ENCODE measurements at places on chromosomes 6 and 20.
A peak's percentile ranks its signal among the peaks of the same experiment; 100 is the strongest.

- no peak for DNase-seq
Measured at GRCh38 chr6:81553216-81553615, 199.3 kb downstream of the TENT5A start.

DNA sequence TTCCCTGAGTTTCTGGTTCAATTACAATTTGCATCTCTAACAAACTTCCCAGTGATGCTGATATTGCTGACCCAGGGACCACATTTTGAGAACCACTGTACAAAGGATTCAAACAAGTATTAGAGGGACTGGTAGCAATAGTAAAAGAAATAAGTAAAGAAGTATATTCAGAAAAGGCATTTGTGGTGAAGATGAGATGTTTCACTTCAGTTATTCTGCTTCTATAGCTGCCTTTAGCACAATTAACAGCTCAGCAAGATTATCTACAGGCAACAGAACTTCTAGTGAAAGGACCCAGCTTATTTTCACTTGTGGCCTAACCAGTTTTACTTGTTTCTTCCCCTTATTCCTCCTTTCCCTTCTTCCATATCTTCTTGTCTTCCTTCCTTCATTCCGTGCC is 149.4 kb downstream of the PHF3 start:
- DNase-seq, result no peak

- no peak for DNase-seq
Measured at GRCh38 chr6:127566651-127567050, 10.3 kb upstream of the C6orf58 start.

GRCh38 chr6:122681705-122682104 is 71.5 kb downstream of the PKIB start:
- DNase-seq, result no peak

DNA sequence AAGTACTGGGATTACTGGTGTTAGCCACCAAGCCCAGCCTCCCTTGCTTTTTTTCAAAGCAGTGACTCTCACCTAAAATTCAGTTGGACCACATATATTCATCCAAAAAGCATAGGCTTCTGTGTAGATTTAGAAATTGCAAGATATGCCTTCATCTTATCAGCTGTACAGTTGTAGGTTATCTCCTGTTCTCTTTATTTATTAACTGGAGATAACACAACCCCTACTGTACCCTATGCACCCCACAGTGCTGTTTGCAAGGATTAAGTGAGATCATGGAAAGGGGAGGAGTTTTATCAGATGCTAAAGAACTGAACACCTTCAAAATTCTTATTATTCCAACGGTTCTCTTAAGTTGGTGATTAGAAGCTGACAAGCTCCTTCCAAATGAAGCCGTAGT is 164.4 kb upstream of the JARID2 start:
- DNase-seq, result no peak

- DNase-seq, result no peak
Measured at GRCh38 chr6:19896693-19897010, 59.5 kb downstream of the ID4 start.

DNA sequence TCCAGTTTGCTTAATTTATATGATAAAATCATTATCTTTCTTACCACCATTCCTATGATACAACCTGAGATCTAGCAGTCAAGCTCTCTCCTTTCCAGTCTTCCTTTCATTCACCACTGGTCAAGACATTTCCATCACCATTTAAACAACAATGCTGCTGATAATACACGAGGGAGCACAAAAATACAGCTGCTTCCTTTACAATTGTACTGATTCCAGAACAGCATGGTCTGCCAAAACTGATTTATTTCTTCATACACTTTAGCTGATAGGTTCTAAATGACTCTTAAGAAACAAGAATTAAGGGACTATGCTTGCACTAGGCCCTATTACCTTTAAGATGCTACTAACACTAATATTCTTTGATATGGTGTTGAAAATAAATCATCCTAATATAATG is 65.0 kb downstream of the EPM2A start:
- no peak for DNase-seq

DNA sequence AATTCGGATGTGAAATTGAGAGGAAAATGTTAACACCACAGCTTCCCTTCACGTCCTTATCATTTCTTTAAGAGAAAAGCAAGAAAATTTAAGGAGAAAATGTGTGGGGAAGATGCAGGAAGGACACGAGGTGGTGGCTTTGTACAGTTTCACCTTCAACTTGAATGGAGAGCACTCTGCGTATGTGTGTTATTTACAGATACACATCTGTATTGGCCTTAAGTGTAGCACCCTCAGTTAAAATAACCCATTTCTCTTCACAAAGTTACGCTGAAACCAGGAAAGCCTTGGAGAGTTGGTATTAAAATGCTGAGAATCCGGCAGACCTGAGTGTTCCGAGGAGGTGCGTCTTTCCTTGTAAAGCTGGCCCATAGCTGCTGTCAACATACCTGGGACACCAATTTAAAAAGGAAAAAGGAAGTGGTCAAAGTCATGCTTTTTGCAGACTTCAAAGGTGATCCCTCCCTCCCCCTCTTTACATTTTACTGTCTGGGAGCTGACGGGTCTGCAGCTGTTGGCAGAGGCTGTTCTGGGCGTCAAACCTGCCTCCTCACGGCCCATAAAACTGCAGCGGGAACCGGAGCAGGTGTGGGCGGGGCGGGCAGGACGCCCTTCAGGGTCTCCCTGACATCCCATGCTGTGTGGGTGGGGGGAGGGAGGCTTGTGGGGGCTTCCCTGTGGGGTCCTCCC is 61.3 kb upstream of the TBXT start:
- no peak for DNase-seq

GRCh38 chr20:59405226-59406200 is 105.1 kb downstream of the EDN3 start:
- no peak for DNase-seq

GRCh38 chr6:143232849-143233248 is 172.2 kb downstream of the AIG1 start:
- DNase-seq, result no peak

GRCh38 chr6:39546731-39547130 is 178.5 kb downstream of the KIF6 start:
- DNase-seq, result no peak

DNA sequence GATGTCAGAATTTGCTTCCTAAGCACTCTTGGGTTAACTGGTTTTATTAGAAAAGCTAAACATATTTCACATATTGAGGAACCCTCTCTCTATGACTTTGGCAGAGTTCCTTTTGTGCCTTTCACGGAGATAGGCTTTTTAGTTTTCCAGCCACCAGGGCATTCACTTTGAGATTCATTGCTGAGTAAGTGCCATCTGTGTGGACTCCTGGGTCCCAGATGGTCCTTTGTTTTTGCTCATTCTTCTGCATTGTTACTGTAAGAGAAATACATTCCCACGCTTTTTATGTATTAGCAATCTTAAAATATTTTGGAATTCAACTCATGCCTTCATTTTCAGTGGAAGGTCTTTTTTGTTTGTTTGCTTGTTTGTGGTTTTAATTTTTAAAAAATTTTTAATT is 76.3 kb upstream of the PHACTR2 start:
- DNase-seq, result no peak

DNA sequence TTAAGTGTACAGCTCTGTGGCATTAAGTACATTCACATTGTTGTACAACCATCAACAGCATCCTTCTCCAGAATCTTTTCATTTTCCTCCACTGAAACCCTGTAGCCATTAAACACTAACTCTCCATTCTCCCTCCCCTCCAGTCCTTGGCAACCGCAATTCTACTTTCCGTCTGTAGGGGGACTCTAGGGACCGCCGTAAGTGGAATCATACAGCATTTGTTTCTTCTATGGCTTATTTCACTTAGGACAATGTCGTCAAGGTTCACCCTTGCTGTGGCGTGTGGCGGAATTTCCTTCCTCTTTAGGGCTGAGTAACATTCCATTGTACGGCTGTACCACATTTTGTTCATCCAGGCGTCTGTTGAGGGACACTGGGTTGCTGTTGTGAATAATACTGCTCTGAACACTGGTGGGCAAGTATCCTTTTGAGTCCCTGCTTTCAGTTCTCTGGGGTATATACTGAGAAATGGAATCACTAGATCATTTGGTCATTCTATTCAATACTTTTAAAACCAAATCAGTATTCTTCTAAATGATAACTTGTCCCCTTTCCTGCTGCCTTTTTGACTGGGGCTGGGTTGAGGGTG is 50.7 kb downstream of the PPP1R3G start:
- DNase-seq, result no peak

- DNase-seq, result no peak
Measured at GRCh38 chr6:89273816-89274215, 41.3 kb downstream of the GABRR2 start.

GRCh38 chr6:50087231-50087954 is 37.7 kb upstream of the DEFB112 start:
- DNase-seq, result no peak

DNA sequence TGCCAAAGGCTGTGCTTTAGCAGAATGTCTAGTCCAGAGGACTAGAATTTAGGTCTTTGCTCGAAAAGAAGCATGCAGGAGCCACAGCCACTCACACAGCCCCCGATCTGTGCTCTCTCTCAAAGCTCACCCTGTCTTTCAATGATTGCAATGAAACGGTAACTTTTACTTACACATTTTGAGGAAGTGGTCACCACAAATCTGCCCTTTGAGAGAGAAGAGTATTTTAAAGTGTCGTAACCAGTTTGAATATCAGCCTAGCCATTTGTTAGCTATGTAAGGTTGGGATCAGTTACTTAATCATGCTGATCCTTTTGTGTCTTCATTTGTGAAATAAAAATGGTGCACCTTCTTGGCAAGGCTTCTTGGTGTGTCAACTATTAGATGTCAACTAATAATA is 209.0 kb downstream of the TFAP2A start:
- DNase-seq, result no peak

GRCh38 chr20:2022163-2022562 is 28.3 kb upstream of the PDYN start:
- no peak for DNase-seq

DNA sequence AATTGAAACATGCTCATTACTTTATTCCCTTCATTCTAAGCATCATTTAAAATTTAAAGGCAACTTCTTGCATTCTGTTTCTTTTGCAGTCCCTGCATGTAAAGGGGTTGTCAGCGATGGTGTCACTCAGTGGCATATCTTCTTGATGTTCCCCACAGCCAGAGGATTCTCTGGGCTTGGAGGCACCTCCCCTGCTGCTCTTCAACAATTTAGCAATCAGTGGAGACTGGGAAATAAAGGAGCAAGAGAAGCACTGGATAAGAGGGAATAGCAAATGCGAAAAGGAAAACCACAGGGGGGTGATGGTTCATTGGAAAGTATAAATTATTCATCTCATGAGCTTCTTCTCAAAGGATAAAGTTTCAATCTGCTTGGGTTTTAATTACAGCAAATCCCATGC is 30.7 kb upstream of the MC3R start:
- no peak for DNase-seq

DNA sequence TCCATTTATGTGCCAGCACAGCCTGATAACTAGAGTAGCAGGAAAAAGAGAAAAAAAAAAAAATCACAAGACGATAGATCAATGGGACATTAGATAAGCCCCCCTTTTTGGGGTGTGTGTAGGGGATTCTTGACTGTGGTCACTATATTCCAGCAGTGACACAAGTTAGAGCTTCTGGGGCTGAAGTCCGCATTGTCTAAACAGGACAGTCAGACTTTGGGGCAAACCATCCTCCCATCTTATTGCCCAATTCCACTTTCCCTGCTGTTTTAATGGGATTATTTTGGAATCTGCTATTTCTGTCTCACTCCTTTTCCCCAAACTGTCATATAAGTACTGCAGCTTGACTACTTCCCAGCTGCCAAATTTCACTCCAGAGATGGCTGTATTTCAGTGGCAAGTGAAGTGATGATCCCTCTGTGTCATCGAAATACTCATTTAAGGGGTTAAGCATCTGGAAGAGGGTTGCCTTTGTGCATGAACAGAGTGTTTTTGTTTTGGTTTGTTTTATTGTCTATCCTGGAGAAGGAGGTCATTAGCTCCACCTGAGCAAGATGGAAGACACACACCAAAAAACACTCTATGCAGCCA is 182.5 kb downstream of the ATXN1 start:
- DNase-seq, result no peak

- DNase-seq, result no peak
Measured at GRCh38 chr6:79613912-79614311, 17.2 kb upstream of the SH3BGRL2 start.

- DNase-seq, result no peak
Measured at GRCh38 chr6:89475101-89475500, 42.1 kb downstream of the ANKRD6 start.

- DNase-seq, result no peak
Measured at GRCh38 chr20:40945754-40946450, 82.7 kb upstream of the TOP1 start.

- peak; percentile 21 for DNase-seq
Measured at GRCh38 chr6:111154981-111155380, 67.7 kb downstream of the SLC16A10 start.

GRCh38 chr20:34872622-34873224 is at the start of gene GGT7:
TSS of gene GGT7 (minus strand) at chr20:34872856. CDS start at chr20:34872815, 41 bp downstream.
- DNase-seq, result peak; percentile 81

DNA sequence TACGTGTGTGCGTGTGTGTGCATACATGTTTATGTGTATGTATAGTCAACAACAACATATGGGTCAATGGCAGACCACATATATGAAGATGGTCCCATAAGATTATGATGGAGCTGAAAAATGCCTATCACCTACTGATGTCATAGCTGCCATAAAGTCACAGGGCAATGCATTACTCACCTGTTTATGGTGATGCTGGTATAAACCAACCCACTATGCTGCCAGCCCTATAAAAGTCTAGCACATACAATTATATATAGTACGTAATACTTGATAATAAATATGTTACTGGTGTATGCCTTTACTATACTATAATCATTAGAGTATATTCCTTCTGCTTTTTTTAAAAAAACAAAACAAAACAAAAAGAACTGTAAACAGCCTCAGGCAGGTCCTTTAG is 148.4 kb upstream of the ARID1B start:
- DNase-seq, result no peak

GRCh38 chr6:161048641-161049040 is 57.1 kb downstream of the MAP3K4 start:
- DNase-seq, result no peak

DNA sequence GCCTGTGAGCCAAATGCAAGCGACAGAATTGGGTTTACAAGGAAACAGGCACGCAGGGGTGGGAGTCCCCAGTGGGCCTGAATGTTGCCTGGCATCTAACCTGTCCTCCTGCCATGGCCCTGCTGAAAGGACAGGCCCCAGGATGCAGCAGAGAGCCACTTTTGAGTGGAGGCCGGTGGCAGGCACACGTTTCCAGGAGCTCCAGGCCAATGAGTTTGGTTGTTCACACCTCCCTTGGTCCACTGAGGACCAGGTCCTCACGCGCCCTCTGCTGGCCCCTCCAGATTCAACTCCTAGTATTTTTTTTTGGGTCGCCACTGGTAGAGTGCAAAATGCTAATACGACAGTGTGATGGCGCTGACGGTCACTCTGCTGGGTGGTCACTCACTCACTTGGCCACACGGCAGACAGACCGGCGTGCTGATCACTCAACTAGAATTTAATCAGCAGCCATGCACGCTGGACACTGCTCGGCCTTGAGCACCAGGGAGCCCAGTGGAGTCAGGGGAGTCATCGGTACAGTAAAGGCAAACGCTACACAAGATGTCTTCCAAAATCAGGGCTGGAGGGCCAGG is 81.7 kb upstream of the NFATC2 start:
- peak; percentile 43 for DNase-seq

GRCh38 chr6:155473741-155474140 is 18.1 kb upstream of the NOX3 start:
- DNase-seq, result no peak

- no peak for DNase-seq
Measured at GRCh38 chr6:14189074-14189473, 71.5 kb downstream of the CD83 start.

All from stimulated activated CD8-positive, alpha-beta memory T cell treated with anti-CD3 and anti-CD28 coated beads, Interleukin-15, amount 100 ng/mL, for 48 hours (primary cell).